ENCODE measurements at places on chromosomes 5 and 9.

DNA sequence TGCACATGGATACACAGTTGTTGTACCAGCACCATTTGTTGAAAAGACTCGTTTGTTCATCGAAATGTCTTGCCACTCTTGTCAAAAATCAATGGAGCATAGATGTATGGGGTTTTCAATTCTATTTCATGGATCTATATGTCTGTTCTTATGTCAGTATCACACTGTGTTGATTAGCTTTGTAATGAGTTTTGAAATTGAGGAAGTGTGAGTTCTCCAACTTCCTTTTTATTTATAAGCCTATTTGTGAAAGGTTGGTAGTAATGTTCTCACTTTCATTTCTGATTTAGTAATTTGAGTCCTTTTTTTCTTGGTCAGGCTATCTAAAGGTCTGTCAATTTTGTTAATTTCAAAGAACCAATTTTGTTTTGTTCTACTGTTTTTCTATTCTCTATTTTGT is 26.1 kb downstream of the ZNF510 start:
- DNase-seq, result no peak

GRCh38 chr5:8138884-8139283 is 269.9 kb downstream of the MTRR start:
- DNase-seq, result no peak

- peak; percentile 79 for DNase-seq
Observed at GRCh38 chr9:123867034-123867433, 62.9 kb downstream of the DENND1A start.

DNA sequence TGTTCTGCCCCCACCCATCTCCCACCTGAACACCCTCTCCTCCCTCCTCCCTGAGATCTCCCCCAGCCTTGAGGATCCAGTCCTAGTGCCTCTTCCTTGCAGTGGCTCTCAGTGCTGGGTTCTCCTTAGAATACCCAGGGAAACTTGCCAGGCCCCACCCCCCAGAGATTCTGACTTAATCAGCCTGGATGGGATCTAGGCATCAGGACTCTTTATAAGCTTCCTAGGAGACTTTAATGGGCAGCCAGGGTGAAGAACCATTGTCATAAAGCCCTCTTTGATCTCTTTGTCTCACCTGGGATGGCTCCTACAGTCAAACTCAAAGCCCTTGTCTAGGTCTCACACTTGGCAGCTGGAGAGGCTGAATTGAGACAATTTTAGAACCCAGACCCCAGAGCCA is 8.6 kb upstream of the GLIS3 start:
- DNase-seq, result no peak

- DNase-seq, result no peak
Observed at GRCh38 chr9:70511858-70512257, 97.4 kb upstream of the KLF9 start.

DNA sequence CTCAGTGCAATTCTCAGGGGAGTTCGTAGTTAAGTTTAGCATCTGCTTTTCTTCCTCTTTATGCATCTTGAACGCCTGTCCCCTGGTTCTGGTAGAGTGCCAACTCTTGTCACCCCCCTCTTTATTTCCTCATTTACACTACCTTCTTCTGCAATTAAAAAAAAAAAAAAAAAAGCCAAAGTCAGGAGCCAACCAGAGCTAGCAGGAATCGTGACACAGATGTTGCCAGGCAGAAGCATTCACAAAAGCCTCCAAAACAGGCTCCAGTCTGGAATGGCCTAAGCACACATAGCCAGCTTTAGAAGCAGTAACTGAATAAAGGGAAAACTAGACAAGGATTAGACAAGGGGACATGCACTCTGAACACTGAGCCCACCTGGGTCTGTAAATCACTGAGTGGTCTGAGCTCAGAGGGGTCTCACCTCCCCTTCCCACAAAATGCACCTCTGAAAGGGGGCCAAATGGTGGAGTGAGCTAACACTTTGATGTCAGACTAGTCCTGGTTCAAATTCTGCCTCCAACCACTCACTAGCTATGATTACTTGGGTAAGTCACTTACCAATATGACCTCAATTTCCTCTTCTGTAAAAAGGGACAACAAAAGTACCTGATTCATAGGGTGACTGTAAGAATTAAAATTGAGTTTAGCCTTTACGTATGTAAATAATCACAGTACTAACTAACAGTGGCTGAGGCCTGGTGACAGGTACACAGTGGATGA is 2.0 kb downstream of the CD74 start:
- peak; percentile 99 for DNase-seq
